AG04449 (cell line): ENCODE measurements at places on chromosomes 12 and 14.

DNA sequence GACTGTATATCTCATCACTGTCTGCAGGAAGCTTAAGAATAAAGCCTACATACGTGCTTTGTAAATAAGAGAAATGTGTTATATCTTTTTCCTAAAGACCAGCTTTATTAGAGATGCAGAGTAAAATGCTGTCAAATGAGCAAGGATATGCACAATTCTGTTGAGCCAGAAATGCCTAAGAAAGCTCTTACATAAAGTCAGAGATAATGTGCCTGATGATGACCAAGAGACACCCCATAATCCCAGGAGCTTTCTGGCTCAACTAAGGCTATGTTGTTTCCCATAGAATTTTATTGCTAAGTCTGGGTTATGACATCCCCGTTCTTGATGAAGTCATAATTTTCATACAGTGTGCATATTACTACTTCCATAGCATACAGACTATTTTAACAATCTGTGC is 209.9 kb downstream of the GALC start:
- no peak for DNase-seq

DNA sequence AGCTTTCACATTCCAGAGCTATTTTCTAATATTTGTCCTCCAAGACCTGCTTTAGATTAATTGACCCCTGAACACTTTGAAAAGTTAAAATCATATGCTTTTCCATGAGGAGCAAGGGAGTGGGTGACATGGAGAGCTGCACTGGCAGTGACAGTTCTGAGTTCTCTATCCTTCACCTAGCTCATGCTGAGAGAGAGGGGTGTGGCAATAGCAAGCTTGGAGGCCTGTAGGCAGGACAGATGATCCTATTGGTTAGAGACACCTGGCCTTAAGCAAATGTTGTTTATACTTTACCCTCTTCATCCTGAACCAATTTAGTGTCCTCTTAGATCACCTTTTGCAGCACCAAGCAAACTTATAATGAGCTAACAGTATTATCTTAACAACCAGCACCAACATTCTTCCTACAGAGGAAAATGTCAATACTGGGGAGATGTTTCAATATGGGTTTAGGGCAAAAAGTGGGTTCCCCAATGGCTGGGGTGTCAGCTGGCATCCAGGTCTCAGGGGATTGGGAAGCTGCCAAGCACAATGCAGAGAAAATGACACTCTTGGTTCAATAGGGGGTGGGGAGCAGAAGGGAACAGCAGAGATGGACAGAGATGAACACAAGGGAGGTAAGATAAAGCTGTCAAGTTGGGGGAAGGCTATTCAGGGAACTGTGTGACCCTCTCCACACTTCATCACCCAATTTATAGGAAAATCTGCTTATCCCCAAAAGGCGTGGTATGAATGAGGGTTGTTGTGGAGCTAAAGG is 37.0 kb upstream of the PPM1H start:
- no peak for DNase-seq

DNA sequence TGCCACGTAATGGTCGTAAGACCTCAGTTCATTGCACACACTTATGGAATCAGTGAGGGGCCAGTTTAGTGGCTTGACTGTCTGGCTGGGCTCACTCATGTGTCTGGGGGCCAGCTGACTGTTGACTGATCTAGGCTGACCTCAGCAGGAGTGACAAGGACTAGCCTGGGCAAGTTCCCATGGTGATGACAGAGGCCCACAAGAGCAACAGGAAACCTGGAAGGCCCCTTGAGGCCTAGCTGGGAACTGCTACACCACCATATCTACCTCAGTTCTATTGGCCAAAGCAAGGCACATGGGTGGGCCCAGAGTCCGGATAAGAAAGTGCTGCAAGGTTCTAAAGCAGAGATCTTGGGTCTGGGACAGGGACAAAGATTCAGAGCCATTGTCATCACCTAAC is 21.3 kb upstream of the RFLNA start:
- DNase-seq: no peak

- DNase-seq: peak; percentile 45
Observed at GRCh38 chr12:51281202-51281924, 11.1 kb upstream of the SMAGP start.

- no peak for DNase-seq
Observed at GRCh38 chr12:130563323-130563722, 152.8 kb downstream of the RIMBP2 start.

DNA sequence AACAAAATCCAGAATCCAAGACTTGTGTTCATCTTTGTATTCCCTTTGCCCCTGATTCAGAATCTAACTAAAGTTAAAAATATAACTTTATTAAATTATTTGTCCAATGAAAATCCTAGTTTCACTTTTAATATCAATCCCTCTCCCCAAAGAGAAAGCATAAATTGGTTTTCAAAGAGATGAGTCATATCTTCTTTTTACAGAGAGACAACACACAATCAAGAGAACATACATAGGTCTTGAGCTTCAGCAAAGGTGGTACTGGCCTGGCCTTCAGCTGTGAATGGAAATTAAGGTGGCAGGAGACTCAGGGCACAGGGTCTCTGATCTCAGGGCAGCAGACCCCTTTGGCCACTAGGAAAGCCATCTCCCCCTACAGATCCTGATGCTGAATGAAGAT is 4.3 kb upstream of the ASCL1 start:
- DNase-seq: no peak

GRCh38 chr12:98863167-98863566 is 218.1 kb downstream of the APAF1 start:
- DNase-seq: no peak

GRCh38 chr14:23413681-23414080 is 5.6 kb upstream of the MYH6 start:
- DNase-seq: no peak

- DNase-seq: no peak
Observed at GRCh38 chr14:52910572-52910971, 40.3 kb downstream of the FERMT2 start.

DNA sequence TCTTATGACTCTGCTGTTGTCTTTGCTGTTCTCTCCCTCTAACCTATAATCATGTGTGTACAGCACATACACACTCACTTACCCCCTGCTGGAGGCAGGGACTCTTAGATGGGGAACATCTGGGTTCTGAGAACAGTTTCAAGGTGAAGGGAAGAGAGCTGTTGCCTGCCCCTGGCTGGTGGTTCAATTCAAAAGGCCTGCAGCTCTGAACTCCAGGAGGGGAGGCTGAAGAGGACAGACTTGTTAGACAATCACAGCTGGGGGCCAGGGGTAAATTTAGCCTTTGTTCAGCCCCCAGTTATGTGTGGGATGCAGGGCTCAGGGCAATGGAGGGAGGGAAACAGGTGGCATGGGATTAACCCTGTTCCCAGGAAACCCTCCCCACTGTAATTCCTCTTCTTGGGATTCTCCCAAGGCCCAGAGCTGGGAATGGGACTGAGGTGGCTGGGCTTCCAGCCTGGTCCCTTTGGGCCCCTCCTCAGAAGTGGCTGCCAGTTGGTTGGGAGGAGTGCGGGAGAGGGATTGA is 1.9 kb downstream of the MYL6B start:
- DNase-seq: no peak

DNA sequence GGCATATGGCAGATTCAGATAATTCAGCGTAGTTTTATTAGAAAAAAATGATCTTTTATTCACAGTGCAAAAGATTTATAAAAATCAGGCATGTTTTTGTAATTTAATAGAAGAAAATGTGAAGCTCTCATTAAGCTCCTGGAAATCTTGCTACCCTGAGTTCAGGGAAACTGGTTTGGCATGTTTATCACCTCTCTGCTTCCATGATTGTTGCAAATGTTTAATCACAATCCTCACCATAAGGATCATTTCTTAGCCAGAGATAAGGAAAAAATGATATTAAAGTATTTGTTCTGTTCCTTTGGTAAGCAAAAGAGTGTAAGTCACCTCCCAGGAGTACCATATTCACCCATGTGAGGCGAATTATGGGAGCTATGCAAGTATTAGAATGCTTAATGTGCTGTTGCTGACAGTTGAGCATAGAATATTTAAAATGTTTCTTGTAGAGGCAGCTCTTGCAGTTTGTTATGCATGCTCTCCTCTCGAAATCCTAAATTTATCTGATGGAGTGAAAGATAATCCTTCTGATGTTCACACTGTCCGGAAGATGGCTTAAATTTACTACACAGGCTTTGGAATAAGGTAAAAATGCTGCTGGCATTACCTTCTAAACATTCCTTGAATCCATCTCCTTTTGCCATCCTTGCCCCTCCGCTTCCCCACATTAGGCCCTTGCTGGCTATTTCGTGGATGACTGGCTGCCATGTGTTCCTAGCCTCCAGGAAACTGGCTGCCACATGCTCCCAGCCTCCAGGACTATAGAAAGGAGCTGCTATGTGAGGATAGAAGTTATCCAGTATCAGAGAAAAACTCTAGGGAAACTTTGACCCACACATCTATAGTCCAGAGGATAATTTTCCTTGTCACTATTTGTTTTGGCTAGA is 115.8 kb upstream of the CCDC198 start:
- DNase-seq: no peak

DNA sequence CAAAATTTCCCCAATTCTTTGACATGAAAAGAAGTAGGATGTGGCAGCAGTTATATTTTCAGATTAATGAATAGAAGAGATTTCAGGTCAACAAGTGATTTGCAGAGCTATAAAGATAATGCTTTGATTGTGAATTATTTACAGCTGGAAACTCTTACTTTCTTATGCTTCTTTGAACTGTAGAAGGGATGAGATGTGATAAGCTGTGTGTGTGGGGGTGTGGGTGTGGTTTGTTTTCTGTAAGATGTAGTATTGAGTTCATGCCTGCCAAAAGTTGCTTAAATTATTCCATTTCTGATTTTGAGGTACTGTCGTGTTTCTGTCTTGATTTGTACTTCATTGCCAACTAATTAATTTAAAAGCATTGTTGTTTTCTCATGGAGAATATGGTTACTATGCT is 22.7 kb downstream of the AEBP2 start:
- no peak for DNase-seq

DNA sequence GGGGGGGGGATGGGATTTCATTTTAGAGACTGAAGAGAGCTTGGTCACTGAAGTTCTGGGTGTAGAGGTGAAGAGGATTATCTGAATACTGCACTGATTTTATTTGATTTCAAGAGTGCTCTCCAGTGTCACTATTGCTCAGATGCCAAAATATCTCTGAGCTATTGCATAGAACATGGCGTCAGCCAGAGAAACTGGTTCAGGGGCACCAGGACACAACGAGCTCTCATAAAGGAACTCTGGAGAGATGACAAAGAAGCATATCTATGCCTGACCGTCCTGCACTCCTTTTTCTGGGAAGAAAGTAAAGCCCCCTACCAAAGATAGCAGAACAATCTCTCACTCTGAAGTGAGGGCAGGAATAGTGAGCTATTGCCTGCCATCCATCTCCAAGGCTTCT is 2.0 kb downstream of the SLC7A8 start:
- DNase-seq: no peak

DNA sequence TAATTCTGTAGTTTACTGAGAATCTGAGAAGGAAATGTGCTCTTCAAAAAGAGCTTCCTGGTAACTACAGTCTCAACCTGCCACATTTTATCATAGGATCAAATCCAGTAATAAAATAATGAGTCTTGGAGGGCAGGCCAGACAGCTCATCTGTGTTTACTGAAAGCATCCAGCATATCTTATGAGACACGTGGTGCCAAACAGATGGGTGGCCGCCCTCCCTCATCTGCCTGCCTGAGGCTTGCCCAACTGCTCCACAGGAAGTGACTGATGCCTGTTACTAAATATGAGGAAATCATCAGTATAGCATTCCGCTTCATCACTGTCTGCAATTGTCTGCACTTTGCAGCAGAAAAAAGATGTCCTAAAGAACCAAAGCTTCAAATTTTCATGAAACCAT is 13.5 kb downstream of the DHRS7 start:
- peak; percentile 86 for DNase-seq

DNA sequence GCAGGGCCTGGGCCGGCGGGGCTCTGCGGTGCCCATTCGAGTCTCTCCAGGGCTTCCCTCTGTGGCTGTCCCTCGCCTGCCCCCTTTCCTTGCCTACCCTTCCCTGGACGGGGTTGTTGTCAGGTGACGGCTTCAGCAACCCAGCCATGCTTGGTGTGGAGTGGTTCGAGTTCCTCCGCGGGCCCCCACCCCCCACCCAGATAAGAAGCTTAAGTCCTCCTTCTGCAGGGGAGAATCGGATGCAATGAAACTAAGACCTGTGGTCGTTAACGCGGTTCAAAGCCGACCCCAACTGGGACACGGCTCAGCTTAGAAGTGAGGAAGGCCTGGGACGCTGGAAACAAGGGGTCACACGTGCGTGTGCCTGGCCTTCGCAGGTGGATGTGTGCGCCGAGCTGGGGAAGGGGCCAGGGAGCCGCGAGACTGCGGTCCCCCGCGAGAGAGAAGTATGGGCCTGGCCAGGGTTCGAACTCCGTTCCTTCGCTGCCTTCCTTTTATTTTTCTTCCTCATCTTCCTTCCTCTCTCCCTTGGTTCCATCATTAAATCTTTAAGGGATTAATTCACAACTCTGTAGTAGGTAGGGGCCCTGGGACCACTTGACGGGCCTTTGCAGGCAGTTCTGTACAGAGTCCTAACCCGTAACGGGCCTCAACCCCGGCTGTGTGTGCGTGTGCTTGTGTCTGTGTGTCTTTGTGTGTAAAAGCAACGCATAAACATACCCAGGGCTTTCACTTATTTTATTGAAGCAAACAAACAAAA is 3.5 kb downstream of the TTC6 start:
- DNase-seq: no peak

DNA sequence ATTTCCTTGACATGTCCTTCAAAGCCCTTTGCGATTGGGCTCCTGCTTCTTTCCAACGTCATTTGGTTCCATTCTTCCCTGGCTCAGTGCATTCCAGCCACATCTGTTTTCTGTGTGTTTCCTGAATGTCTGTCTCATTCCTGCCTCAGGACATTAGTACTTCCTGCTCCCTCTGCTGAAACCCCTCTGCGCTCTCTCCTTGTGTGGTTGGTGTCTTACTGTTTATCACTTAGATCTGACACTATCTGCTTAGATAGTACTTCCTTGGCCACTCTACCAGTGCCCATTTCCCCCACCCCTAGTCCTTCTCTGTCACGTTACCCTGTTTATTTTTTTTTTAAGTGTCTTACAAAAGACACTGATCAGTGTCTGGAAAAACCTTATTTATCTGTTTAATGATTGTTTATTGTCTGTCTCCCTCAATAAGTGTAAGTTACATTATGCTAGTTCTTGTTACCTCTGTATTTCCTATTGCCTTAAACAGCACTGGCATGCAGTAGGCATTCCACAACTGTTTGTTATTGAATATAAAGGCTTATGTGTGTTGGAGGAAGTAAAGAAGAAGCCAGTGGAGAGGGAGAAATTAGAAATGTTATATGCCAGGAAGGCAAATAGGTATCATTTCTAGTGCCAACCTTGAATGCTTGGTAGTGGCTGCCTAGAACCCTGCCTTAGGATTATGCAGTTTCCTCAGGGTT is 21.5 kb downstream of the DYRK2 start:
- no peak for DNase-seq

DNA sequence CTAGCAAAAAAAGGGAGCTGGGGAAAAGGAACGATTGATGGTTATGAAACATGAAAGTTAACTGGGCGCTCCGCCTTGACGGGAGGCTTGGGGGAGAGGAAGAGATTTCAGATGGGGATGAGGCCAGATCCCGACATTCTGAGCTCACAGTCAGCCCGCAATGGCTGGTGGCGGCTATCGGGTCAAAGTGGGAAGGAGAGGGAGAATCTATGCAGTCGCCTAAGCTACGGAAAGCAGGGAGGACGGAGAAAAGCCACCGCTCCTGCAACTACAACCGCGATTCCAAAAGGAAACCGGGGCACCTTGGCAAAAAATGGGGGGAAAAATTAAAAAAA is 502 bp downstream of the MPHOSPH9 start:
- no peak for DNase-seq

- no peak for DNase-seq
Observed at GRCh38 chr12:15627995-15628945, 160.9 kb downstream of the EPS8 start.
